ENCODE measurements at places on chromosomes 13 and 19.

- DNase-seq: no peak
Measured at GRCh38 chr19:35507561-35507960, 5.9 kb downstream of the DMKN start.

- no peak for DNase-seq
Measured at GRCh38 chr19:29563486-29564101, 37.8 kb downstream of the VSTM2B start.

GRCh38 chr13:28611654-28612131, 47.2 kb upstream of the POMP start:
- DNase-seq: no peak

- DNase-seq: no peak
Measured at GRCh38 chr13:91347996-91348905, 764 bp downstream of the MIR17HG start.

- DNase-seq: no peak
Measured at GRCh38 chr19:13629687-13630357, 123.5 kb upstream of the CACNA1A start.

GRCh38 chr19:43353606-43354304, at the start of gene CD177:
CD177 (plus strand) TSS chr19:43353686; CDS start chr19:43353715, 29 bp downstream.
- no peak for DNase-seq

- no peak for DNase-seq
Measured at GRCh38 chr13:24615911-24616472, 64.2 kb upstream of the ATP12A start.

DNA sequence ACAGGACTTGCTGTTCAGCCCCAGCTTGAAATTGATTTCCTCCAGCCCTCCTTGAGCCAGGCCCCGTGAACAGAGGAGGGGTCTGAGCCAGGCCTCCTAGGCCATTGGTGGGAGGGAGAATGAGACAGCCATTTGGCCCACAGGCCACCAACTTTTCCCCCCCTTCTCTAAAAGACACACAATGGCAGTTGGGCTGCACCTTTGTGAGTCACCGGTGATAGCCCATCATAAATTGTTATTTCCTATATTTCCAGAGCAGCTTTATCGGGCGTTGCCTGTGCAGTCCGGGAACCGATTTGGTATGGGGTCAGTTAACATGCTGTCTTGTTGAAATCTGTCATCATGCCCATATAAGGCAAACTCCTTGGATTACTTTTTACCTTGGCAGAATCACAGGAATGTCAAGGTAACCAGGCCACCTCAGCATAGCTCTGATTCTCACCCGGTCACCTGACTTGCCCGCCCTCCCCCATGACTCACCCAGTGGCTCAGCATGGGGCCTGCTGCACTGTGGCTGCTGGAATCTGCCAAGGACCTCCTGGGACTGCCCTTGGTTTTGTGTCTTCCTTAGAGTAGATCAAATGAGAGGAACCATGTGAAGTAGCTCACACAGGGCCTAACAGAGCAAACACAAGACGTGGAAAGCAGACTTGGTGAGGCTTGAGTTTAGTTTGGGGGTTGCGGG, 36.1 kb downstream of the ACTN4 start:
- DNase-seq: peak; percentile 81

DNA sequence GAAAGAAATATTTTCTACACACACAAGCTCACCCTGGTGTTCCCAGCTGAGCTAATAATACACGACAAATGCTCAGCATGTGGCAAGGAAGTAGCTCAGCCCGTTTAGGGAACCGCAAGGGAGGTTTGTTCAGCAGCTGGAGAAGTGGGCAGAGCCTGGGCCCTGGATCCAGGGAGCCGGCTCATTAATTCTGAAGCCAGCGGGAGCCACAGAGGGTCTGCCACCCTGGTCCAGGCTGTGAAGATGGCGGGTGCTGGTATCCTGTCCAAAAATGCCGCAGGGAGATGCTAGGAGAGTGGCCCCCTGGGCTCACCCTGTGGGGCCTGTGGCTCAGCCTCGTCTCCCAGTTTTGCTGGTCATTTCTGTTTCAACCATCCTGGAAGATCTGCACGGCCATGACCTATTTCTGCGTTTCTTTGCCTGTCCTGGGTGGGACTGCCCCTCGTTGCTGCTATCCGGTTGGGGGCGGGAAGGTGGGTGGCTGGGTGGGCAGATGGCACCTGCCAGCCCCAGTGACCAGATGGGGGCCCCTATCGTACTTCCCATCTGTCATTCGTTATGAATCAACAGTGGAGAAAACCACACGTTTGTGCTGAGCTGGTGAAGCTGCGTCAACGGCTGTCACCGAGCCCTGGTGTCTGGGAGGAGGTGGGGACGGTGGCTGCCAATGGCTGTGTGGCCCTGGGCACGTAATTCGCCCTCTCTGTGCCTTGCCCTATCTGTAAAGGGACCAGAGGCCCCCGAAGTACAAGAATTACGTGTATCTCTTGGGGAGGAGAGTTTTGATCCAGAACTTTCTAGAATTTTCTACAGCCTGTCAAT, 2.7 kb upstream of the GNA15 start:
- no peak for DNase-seq

GRCh38 chr13:102440259-102440936, 38.5 kb upstream of the FGF14 start:
- no peak for DNase-seq

DNA sequence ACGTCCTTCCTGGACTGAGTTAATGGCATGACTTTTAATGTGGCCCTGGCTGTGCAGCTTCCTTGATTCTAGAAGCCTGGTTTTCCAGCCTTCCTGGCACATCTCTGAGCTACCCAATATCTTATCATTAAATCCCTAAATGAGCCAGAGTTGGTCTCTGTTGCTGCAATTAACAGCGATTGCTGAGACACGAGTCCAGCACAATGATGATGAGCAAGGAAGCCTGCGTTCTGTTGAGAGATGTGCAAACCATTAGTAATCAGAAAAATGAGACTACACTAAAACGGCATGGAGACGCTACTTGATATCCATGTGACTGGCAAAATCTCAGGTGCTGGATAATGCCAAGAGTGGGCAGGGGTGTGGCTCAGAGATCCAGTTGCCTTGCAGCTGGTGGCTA, 26.2 kb downstream of the GPR42 start:
- no peak for DNase-seq

DNA sequence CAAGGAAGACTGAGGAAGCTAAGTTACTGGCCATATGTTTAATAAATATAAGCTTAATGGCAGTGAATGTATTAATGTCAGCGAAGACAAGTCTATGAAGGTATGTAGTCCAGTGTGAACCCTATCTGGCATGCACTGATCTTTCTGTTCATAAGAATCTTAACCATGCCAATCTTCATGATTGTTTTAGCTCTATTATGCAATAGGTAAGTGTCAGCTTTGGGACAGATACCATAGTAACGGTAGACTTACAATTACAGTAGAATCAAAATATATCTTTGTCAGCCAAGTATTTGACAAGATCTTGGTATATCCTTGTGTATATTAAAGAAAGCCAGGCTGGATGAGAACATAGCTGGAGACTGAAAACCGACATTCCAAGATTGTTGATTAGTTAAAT, 428.5 kb downstream of the SPRY2 start:
- no peak for DNase-seq

GRCh38 chr19:53772943-53773342, 51.2 kb downstream of the NLRP12 start:
- DNase-seq: peak; percentile 4

DNA sequence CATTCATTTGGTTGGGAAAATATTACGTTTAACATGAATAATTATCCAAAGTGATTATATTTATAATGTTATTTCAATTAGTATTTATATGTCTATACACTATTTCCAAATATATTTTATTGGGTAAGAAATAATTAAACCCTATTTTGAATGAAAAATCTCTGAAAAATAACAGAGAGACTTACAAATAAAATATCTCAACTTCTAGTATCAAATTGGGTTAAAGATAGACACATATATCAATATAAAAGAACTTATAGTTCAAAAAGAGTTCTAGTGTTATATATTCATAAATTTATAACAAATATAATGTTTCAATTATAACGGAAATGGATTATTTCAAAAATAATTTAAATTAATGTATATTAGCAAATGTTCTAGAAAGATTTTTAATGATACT, 482.6 kb upstream of the PCDH20 start:
- no peak for DNase-seq

DNA sequence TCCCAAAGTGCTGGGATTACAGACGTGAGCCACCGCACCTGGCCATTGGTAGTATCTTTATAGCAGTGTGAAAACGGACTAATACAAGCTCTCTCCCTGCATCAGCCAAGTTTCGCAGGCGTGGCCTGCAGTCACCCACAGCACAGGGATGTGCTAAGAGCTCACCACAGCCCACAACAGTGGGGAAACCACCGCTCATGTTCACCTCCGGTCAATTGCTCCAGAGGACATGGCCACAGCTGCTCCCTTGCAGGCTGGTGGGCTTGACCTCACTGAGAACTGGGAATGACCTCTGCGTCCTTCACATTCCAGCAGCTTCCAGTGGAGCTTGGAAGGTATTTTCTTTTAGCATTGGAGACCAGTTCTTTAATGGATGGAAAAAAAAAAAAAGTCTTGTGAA, 156.4 kb downstream of the KCTD15 start:
- DNase-seq: no peak

GRCh38 chr13:62920159-62920558, 1504.5 kb upstream of the PCDH20 start:
- no peak for DNase-seq

DNA sequence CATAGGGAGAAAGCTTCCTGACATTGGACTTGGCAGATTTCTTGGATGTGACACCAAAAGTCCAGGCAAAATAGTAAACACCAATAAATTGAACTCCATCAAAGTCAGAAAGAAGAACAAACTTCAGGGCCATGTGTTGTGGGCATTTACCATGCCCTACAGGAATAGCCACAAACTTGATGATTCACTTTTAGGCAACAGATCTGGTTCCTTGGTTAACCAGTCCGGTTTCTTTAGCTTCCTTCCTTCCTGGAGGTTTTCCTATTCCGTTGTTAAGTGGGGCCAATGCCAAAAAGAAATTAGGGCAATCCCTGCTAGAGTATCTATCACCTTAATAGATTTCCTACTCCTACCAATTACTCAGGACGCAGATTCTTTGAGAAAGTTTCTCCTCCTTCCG, 25.2 kb downstream of the IGFL1 start:
- no peak for DNase-seq

DNA sequence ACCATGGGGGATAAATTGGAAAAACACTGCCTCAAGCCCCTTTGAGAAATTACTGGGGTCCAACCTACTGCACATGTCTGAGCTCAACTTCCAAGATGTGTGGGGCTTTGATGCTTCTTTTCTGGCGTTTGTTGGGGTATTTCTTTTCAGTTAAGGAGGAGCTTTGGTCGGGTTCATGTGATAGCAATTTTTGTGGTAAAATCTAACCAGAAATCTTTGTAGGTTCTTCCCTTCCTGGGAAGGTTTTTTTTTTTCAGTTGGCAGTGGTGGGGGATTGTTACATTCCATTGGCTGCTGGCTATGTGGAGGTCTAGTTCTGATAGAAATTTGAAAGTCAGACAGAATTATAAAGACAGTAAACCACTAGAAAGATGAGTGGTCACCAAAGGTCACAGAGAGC, 327.8 kb downstream of the ATP8A2 start:
- no peak for DNase-seq

GRCh38 chr19:1259206-1259875, 9.8 kb upstream of the CIRBP start:
- DNase-seq: no peak

DNA sequence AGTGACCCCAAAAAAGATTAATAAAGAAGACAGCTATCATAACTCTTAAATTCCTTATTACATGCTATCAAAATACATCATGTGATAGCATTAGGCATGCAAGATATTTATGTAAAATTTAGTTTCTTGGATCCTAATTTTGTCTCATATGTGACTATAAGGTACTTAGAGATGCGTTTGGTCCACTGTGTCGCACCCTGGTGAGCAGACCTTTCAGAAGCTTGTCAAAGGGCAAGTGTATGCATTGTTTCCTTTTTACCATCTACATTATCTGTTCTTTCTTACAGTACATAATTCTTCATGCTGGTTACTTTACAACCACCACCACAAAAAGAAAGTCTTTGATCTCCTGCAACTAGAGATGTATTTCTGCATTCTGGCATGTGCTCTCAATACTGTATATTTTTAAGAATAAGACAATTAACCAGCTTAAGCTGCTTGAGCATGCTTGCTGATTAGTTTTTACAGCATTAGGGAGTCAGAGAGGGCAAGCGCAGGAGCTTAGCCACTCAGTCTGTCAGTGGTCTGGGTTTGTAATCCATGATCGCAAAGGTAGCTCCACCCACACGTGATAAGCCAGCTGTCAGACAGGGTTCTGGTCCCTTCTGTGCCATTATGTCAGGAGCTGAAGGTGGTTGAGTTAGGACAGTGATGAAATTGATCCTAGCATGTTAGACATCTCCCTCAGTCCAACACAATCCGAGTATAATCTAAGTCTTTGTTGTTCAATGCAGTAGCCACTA, 500.9 kb downstream of the MYO16 start:
- no peak for DNase-seq

DNA sequence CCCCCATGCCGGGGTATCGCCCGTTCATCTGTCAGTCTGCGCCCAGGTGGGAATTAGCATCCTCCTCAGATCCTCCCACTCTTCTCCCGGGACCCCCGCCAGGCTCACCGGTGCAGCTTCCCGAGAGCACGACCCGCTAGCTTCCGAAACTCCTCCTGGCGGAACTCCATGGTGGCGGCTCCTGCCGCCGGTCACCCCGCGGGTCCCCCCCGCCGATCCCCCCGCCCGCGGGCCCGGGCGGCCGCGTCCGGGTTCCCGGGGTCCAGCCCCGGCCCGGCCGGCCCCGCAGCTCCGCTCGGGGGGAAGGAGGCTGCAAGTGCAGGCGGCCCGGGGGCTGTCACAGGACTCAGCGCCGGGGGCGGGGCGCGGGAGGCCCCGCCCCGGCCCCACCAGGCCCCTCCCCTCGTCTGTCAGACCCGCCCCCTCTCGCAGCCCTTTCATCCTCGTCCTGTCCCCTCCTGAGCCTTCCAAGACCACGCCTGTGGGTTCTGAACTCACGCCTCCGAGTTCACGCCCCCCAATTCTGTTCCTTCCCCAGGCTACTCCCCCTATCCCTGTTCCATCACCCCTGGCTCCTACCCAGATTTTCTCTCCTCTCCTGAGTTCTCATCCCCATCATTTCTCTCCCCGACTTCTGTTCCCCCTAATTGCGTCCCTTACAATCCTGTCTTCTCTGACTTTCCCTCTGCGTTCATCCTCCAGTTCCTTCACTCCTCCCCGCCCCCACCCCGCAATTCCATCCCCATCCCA, at the start of gene SLC17A7:
Gene SLC17A7, minus strand, starts transcription at position 318 of the 750 bp plus-strand sequence. Its CDS starts 148 bp downstream, at position 170.
- DNase-seq: no peak

- no peak for DNase-seq
Measured at GRCh38 chr13:101264931-101265330, 151.4 kb downstream of the NALCN start.

Measured in NCI-H2029 treated with DMSO at 0.1 percent for 48 hours (cell line).